Heart left ventricle (tissue), 16 donors: ENCODE measurements at places on chromosomes 7 and 10. TPM values are rescaled to one million over a fixed set of nuclear protein-coding genes. Genes with fewer than 3 reads are reported as not detected.

IGFBP3 gene
- total RNA-seq = 42.4 TPM

DNA sequence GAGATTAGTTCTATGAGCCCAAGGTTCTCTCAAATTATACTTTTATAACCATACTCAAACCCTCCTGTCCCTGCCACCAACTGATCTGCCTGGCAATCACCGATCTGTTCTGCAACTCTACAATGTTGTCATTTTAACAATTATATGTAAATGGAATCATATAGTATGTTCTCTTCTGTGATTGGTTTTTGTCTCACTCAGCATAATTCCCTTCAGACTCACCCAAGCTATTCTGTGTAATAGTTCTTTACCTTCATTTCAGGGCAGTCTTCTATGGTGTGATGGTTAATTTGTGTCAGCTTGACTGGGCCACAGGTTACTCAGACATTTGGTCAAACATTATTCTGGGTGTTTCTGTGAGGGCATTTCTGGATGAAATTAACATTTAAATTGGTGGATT, 181.9 kb upstream of the CXCL12 start:
- H3K4me3 ChIP-seq = no peak overlapping the region
- no peak for DNase-seq
- H3K27ac ChIP-seq = no peak overlapping the region
- H3K4me1 ChIP-seq = no peaks in the 10 kb centered on the region
- H3K27me3 ChIP-seq = no peaks in the 10 kb centered on the region
- no peaks in the 10 kb centered on the region for H3K36me3 ChIP-seq

DNA sequence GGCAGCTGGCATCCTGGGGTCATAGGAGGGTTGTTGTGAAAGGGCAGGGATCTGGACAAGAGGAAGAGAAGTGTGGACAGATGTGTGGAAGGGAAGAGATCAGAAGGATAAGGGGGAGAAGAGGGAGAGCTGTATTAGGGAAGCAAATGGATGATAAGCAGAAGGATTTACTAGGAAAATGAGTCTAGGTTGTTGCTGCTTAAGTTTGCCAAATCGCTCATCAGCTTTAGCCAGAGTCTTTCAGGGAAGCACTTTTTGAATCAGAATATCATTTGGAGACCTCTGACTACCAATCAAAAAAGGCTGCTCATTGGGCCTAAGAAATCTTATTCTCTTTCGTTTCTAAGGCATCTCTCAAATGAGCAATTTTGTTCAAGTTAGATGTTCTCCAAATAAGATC, 2.6 kb upstream of the CSGALNACT2 start:
- no peaks in the 10 kb centered on the region for H3K27me3 ChIP-seq
- H3K36me3 ChIP-seq = no peaks in the 10 kb centered on the region
- H3K4me3 ChIP-seq = no peak overlapping the region
- DNase-seq = no peak
- H3K4me1 ChIP-seq = no peaks in the 10 kb centered on the region

- H3K4me3 ChIP-seq = peak overlapping the region; percentile 68
- DNase-seq = peak; percentile 80
- no peaks in the 10 kb centered on the region for H3K27me3 ChIP-seq
- H3K4me1 ChIP-seq = peaks cover 45% of the 10 kb centered on the region
- H3K27ac ChIP-seq = peak overlapping the region; percentile 96
- no peaks in the 10 kb centered on the region for H3K36me3 ChIP-seq
These were observed 40.9 kb upstream of the ZNF32 start for GRCh38 chr10:43689618-43689954.

DNA sequence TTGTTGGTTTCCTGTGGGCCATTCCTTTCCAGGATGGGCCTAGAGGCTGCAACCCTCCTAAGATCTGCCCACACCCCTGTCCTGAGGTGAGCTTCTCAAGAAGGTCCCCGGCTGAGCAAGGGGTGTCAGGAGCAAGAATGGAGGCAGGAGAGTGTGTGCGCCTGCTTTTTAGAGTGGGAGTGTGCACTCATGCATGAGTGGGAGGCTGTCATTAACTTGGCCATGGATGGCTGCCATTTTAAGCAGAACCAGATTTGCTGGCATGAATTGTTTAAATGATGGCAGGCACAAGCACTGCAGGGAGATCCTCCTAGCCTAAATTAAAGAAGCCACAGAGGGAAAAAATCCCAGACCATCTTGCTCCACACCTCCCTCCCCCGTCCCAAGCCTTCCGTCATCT, 2.9 kb upstream of the SGPL1 start:
- DNase-seq = no peak
- H3K36me3 ChIP-seq = no peaks in the 10 kb centered on the region
- H3K27ac ChIP-seq = no peak overlapping the region
- H3K27me3 ChIP-seq = no peaks in the 10 kb centered on the region
- no peaks in the 10 kb centered on the region for H3K4me1 ChIP-seq
- no peak overlapping the region for H3K4me3 ChIP-seq

GRCh38 chr7:5704534-5704922, 76.9 kb downstream of the RNF216 start:
- DNase-seq = peak; percentile 76
- peak overlapping the region; percentile 91 for H3K27ac ChIP-seq
- peaks cover 47% of the 10 kb centered on the region for H3K4me1 ChIP-seq
- no peaks in the 10 kb centered on the region for H3K27me3 ChIP-seq
- H3K36me3 ChIP-seq = peaks cover 5% of the 10 kb centered on the region
- H3K4me3 ChIP-seq = no peak overlapping the region
